ENCODE measurements at places on chromosomes 16 and 17.

GRCh38 chr16:73183611-73184092 lies 135.7 kb upstream of the ZFHX3 start:
- no peaks in the 10 kb centered on the region for H3K27me3 ChIP-seq
- no peak overlapping the region for H3K27ac ChIP-seq
- peaks cover 14% of the 10 kb centered on the region for H3K4me1 ChIP-seq
- no peaks in the 10 kb centered on the region for H3K36me3 ChIP-seq
- no peak for DNase-seq

- H3K4me3 ChIP-seq = no peak overlapping the region
- H3K27me3 ChIP-seq = peaks cover 19% of the 10 kb centered on the region
- no peaks in the 10 kb centered on the region for H3K4me1 ChIP-seq
- no peaks in the 10 kb centered on the region for H3K36me3 ChIP-seq
- no peak for DNase-seq
Measured at GRCh38 chr17:31570951-31571892, 179.7 kb downstream of the RAB11FIP4 start.

GRCh38 chr16:68396481-68396880 lies 51.8 kb downstream of the SMPD3 start:
- H3K36me3 ChIP-seq = no peaks in the 10 kb centered on the region
- DNase-seq = no peak
- H3K4me3 ChIP-seq = no peak overlapping the region
- no peaks in the 10 kb centered on the region for H3K4me1 ChIP-seq
- no peaks in the 10 kb centered on the region for H3K27me3 ChIP-seq
- no peak overlapping the region for H3K27ac ChIP-seq

DNA sequence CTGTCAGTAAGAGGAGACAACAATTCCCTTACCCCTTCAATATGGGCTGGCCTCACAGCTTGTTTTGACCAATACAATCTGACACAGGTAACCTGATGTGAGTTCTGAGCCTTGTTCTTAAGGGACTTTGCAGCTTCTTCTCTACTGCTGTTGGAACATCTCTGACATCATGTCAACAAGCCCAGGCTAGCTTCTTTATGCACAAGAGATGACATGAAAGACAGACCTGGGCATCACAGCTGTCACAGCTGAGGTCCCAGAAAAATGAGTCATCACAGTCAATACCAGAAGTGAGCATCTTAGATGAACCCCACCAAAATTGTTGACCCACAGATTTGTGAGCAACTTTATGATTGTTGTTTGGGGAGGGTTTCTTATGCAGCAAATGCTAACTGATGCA lies 431.7 kb upstream of the PSMD7 start:
- DNase-seq = no peak
- no peaks in the 10 kb centered on the region for H3K36me3 ChIP-seq
- H3K27ac ChIP-seq = no peak overlapping the region
- no peaks in the 10 kb centered on the region for H3K4me1 ChIP-seq

- no peak overlapping the region for H3K4me3 ChIP-seq
- H3K36me3 ChIP-seq = no peaks in the 10 kb centered on the region
- no peaks in the 10 kb centered on the region for H3K27me3 ChIP-seq
- peaks cover 3% of the 10 kb centered on the region for H3K4me1 ChIP-seq
- H3K27ac ChIP-seq = no peak overlapping the region
Measured at GRCh38 chr17:73071066-73071999, 21.2 kb downstream of the SLC39A11 start.

DNA sequence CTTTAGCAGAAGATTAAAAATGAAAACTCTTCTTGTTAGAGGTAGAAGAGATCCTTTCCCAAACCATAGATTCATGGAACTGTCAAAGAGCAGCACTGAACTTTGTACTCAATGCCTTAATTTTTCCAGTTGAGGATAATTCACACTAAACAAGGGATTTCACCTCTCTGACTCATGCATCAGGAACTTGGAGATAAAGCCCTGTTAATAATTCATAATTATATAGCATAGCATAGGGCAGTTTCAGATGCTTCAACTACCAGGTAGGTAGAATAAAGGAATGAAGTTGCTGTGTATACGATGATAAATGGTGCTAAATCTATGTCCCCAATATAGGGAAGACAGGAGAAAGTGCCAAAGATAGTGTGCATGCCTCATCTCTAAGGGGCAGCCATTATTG lies 450.4 kb downstream of the MAF start:
- DNase-seq = no peak
- no peak overlapping the region for H3K4me3 ChIP-seq
- H3K27me3 ChIP-seq = no peaks in the 10 kb centered on the region
- H3K4me1 ChIP-seq = peaks cover 9% of the 10 kb centered on the region
- no peak overlapping the region for H3K27ac ChIP-seq

All from neuronal stem cell (in vitro differentiated cells).